SK-N-MC (cell line): ENCODE measurements at places on chromosomes 7 and 10.

DNA sequence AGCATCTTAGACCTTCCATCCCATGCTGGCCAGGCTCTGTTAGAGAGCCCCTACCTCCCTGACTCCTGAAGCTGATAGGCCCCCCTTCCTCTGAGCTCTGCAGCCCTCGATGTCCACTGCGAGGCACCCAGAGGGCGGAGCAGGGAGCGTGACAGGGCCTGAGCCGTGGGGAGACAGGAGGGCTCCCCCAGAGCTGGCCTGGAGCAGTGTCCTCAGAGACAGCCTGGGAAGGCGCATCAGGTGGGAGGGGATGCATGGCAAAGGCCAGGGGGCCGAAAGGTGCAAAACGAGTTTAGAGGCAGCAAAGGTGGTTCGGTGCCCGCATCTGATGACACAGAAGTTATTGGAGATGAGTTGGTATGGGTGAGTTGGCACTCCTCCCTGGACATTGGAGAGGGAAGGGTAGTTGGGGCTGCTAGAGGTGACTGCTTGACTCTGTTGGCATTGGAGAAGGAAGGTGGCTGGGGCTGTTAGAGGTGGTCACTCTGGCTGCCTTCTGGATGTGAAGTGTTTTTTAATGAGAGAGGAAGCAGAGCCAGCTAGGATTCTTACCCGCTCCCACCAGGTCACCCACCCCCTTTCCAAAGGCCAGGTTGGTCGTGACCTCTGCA is 53.1 kb downstream of the PRF1 start:
- DNase-seq = no peak

DNA sequence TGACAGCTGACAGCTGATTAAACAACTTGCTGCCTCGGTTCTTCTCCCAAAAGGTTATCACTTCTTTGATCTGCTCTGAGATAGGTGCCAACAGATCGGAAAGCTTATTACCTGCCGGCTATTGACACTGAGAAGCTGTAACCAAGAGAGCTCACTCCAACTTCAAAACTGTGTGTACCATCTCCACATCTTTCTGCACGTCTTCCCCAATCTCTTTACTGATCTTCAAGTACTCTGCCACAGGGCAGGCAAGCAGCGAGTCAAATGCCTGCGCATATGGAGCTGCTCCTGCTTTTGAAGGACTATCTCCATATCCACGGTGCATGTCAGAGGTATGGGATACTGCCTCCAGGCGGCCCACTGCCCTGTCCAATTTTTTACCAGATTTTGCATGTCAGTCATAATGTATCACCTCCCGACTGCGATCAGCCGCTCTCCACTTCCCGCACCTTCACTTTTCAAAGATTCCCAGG is 352 bp upstream of the ZNF485 start:
- no peak for DNase-seq

DNA sequence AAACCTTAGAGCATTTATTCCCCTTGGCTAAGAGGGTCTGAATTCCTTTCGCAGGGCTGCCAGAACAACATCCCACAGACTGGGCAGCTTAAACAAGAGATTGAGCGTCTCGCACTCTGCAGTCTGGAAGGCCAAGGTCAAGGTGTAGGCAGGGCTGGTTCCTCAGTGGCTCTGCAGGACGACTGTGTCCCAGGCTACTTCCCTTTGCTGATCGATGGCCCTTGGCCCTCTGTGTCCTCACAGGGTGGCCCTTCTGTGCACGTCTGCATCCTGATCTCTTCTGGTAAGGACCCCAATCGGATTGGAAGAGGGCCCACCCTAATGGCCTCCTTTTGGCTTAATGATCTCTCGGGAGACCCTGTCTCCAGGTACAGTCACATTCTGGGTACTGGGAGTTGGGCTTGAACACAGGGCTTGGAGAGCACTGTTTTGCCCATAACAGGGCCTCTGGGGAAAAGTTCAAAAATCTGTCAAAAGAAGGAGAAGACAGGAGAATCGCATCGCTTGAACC is 35.1 kb upstream of the DNAJB6 start:
- DNase-seq = no peak

- no peak for DNase-seq
These were observed 167.1 kb upstream of the SMIM30 start for GRCh38 chr7:113285411-113285810.

GRCh38 chr10:132856869-132857524 is 71.0 kb upstream of the NKX6-2 start:
- no peak for DNase-seq
